ENCODE measurements at places on chromosomes 7 and 10.
A peak's percentile ranks its signal among the peaks of the same experiment; 100 is the strongest.

DNA sequence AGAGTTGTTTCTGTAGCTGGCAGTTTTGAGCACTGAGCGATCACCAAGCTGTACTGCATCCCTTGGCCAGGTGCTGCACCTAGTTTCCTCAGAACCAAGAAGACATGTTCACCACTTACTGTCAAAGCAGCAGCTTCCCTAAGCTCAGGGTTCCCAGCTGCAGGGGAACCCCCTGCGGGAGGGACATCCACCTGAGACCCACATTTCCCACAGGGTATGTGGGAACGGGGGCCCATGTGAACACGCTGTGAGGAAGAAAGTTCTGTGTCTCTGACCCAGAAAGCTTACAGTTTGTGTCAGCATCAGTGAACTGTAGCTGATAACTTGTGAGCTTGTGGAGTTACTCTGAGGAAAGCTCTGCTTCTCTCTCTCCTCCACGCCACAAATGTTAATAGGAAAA, 436.8 kb upstream of the IGFBP3 start:
- DNase-seq: no peak

GRCh38 chr10:10792681-10793080, 225.0 kb upstream of the CELF2 start:
- no peak for DNase-seq

- no peak for DNase-seq
Observed at GRCh38 chr10:6973899-6974298, 393.8 kb upstream of the PRKCQ start.

GRCh38 chr7:151202836-151203235, 7.5 kb downstream of the H2BK1 start:
- DNase-seq: no peak

DNA sequence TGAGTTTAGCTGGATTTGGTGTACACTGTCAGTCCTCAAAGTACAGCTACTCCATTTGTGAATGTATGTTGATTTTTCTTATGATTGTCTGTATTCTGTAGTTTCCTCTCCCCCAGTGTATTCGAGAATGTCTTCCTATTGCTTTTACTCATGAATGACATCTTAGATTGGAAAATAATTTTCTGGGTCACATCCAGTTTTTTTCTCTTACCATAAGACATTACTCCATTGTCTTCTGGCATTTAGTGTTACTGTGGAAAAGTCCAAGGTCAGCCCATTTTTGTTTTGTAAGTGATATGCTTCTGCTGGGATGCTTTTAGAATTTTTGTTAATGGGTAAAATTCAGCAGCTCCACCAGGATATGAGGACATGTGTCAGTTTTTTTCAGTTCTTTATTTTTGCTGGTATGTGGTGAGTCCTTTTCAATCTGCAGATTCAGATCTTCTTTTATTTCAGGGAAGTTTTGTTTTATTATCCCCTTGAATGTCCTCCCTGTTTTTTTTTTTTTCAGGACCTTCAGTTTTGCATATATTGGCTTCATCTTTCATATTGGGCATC, 33.6 kb downstream of the WAC start:
- DNase-seq: no peak

DNA sequence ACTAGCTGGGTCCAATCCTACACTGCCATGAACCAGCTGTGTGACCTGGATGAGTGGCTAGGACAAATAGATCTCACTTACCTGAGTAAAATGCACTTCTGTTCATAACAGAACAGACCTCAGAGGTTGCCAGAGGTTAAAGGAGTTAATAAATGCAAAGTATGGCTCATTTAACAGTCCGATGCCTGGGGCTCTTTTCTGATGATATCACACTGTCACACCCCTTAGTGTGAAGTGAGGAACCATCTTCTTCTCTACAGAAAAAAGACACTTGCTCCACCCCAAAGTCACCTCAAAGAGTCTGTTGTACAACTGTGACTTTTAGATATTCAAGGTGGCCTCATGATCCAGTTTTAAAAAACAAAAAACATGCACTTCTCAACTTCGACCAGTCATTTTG, 21.5 kb upstream of the TARP start:
- DNase-seq: no peak

- no peak for DNase-seq
Observed at GRCh38 chr10:106076496-106076895, 1088.0 kb downstream of the SORCS1 start.

- DNase-seq: peak; percentile 59
Observed at GRCh38 chr7:25069900-25070443, 55.1 kb downstream of the CYCS start.

DNA sequence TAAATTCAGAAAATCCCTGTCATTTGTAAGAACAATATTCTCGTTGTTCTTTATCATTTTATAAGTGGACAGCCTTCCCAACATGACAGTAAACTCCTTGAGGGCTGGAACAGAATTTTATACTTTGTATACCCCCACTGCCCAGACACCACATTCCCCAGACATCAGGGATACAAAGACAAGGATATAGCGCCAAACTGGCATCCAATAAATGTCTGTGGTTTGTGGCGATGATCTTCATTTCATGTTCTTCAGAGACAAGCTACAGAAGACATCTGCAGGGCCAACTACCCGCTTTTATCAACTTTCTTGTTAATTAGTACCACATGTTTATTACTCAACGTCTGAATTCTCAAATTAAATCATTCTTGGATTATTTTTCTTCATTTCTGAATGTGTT, 155.9 kb downstream of the ATE1 start:
- DNase-seq: no peak

- no peak for DNase-seq
Observed at GRCh38 chr7:126959649-126960048, 293.1 kb downstream of the GRM8 start.

DNA sequence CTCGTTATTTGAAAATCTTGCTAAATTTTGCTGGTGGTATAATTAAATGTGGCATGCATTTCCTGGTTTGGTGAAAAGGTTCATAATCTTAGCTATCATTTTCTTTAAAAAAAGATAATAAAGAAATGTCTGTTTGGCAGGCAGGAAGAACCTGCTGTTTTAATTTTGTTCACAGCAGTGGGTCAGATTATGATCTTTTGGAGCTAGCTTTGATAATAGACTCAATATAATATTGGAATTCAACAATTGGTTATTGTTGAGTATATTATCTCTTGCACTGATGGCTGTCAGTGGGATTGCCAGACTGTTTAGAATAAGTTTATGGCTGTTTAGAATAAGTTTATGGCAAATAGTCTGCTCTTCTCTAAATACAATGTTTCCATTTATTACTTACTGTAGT, 35.1 kb downstream of the MXI1 start:
- DNase-seq: no peak

- DNase-seq: no peak
Observed at GRCh38 chr10:129465796-129466702, 992 bp upstream of the MGMT start.

- peak; percentile 48 for DNase-seq
Observed at GRCh38 chr10:62924344-62924748, 108.2 kb upstream of the EGR2 start.

DNA sequence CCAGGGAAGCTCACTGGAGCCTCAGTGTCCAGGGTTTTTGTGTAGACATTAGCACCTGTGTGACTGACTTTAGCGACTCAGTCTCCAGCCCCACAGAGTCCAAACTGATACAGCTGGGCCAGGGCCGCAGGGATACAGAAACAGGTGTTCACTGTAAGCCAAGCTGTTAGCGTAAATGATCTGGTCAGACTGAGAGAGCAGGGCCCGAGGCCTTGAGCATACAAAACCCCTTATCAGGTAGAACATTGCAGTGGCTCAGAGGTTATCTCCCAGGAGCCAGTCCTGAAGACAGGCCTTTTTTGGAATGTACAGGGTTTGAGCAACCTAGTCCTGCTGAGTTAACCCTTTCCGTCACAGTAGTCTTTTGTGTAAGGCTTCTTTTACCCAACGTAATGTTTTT, 25.0 kb downstream of the LHPP start:
- DNase-seq: no peak

- no peak for DNase-seq
Observed at GRCh38 chr7:139562961-139563565, 39.6 kb downstream of the CLEC2L start.
